NCI-H2227 treated with DMSO at 0.1 percent for 48 hours (cell line): ENCODE measurements at places on chromosomes 4 and X.

DNA sequence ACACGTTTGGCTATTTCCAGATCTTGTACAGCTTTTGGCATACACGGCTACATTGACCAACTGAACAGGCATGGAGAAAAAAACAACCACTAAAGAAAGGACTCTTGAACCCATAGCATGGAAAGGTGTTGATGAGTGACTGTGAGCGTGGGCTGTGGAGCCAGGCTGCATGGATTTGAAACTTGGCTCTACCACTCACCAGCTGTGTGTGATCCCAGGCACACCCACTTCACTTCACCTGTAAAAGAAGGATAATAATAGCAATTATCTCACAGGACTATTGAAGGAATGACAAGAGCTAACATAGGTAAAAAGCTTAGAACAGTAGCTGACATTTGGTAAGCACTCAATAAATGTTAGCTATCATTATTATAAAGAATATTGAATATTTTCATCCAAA, 301.7 kb upstream of the CPEB2 start:
- no peak for DNase-seq

DNA sequence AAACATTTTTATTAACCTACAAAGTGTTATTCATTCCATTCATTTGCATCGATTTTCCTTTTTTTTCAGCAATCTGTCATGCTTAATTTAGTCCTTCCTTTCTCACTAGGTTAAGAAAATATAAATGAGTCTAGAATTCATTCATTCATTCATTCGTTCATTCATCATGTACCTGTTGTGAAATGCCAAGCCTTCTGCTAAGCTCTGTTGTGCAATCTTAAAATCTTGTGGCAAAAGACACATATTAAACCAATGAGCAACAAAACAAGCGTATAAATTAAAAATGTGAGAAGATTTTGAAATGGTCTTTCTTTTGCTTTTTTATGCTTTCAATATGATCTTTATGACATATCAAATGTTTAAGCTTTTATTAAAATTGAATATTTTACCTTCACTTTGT, 88.6 kb upstream of the MAD2L1 start:
- no peak for DNase-seq

DNA sequence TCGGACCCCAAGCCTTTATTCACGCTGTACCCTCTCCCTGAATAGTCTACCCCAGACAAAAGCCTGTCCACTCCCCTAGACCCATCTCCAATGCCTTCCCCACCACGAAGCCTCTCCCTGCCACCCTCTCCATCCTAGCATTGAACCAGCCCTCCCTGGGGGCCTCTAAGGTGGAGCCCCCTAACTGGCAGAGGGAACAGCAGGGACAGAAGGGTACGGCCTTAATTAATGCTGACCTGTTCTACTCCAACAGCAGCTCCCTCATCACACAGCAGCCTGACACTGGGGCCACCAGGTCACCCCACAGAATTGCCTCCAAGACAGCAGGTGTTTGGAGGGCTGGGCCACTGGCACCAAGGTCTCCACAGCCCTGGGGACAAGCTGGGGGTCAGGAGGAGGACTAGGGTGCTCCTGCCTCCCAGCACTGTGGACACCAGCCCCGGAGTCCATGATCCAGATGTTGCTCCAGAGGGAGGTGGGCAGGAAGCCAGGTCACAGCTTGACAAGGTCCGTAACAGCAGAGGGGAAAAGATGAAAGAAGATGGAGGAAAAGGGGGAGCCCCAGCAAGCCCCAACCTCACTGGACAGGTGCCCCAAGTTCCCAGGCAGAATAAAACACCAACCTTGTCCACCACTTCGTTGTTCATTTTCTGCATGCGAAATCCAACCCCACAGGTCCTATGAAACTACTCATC, 3.7 kb downstream of the CRMP1 start:
- DNase-seq = no peak

GRCh38 chr4:16926214-16926613, 27.8 kb upstream of the LDB2 start:
- no peak for DNase-seq

- no peak for DNase-seq
Measured at GRCh38 chrX:41332005-41332404, 2.0 kb upstream of the DDX3X start.

GRCh38 chrX:133640161-133641015, 225.1 kb upstream of the GPC4 start:
- no peak for DNase-seq

GRCh38 chr4:3497523-3498389, 34.5 kb downstream of the LRPAP1 start:
- DNase-seq = no peak

DNA sequence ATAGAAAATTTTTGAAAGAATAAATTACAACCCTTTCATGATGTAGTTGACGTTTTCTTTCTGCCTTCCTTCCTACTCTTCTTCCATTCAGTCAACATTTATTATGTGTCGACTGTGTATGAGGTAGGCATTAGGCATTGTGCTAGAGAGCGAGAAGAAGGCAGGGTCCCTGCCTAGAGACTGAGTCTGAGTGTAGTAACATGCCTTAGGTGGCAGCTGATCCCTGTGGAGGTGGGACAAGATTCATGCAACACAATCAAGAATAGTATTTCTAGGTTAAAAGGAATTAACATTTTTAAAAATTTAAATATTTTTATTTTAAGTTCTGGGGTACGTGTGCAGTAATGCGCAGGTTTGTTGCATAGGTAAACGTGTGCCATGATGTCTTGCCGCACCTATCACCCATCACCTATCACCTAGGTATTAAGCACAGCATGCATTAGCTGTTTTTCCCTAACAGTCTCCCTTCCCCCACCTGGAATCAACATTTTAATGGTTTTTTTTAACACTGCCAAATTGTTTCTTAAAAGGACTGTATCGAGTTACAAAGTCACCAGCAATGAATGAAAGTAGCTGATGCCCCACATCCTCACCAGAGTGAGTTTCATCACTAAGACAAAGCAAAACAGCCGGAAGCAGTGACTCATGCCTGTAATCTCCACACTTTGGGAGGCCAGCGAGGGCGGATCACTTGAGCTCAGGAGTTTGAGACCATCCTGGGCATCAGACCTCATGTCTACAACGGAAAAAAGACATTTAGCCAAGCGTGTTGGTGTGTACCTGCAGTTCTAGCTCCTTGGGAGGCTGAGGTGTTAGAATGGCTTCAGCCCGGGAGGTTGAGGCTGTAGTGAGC, 84.0 kb downstream of the WWC2 start:
- DNase-seq = no peak

DNA sequence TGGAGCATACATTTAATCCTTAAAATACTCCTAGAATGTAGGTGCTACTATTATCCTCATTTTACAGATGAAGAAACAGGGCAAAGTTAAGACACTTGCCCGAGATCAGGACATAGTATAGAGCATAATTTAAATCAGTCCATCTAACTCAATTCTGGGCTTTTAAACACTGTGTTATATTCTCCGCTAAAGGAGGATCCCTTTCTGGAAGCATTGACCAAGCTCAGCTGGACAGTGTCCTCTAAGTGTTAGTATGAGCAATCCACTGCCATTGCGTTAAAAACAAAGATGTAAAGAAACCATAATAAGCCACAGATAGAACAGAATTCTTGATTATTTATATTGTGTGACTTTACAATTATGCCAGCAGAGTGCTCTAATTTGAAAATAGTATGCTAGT, 207.0 kb downstream of the ARHGAP24 start:
- DNase-seq = no peak

- DNase-seq = no peak
Measured at GRCh38 chr4:183828125-183828524, 77.0 kb upstream of the STOX2 start.

DNA sequence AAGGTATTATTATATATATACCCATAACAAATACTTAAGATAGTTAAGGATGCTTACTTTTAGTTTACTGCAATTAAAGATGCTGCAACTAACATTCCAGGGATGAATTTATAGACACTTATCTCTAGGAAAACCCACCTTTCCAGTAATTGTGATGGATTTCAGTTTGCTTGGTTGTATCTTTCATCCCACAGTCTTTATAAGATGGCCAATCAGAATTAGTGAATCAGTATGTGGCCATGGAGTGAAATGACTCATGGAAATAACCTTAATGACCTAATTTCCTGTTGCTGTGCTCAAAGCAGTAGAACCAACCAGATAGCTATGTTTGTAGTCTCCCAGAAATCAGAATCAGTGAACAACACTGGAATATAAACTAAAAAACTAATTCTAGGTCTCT, 26.4 kb downstream of the MOSPD2 start:
- DNase-seq = peak; percentile 59

- no peak for DNase-seq
Measured at GRCh38 chr4:148881860-148882643, 439.8 kb upstream of the NR3C2 start.
